H1 (cell line): ENCODE measurements at places on chromosomes 3 and 15. TPM values are rescaled to one million over a fixed set of nuclear protein-coding genes. Genes with fewer than 3 reads are reported as not detected.

The RAB11A gene
- polyA plus RNA-seq: 141 and 211 TPM in 2 replicates

The SI gene
- polyA plus RNA-seq: not detected in 2 replicates

The EPB42 gene
- not detected in 2 replicates for polyA plus RNA-seq

The SEMA3F gene
- 20.3 and 36.0 TPM in 2 replicates for polyA plus RNA-seq

The SPESP1 gene
- not detected in 2 replicates for polyA plus RNA-seq

The GOLGA6B gene
- polyA plus RNA-seq: 0.06 and 0.09 TPM in 2 replicates

The TEX55 gene
- polyA plus RNA-seq: not detected in 2 replicates

The WDR93 gene
- 0.03 and 0.08 TPM in 2 replicates for polyA plus RNA-seq

The B2M gene
- polyA plus RNA-seq: 380 and 907 TPM in 2 replicates

The SHISA5 gene
- 315 and 422 TPM in 2 replicates for polyA plus RNA-seq

The CNBP gene
- 230 and 315 TPM in 2 replicates for polyA plus RNA-seq

The LSAMP gene
- polyA plus RNA-seq: 1.8 and 2.0 TPM in 2 replicates

The CLDN16 gene
- 0.02 TPM in 1 of 2 replicates, not detected in the other for polyA plus RNA-seq

The DAPK2 gene
- 1.8 and 2.4 TPM in 2 replicates for polyA plus RNA-seq

The ARID3B gene
- 81.0 and 102 TPM in 2 replicates for polyA plus RNA-seq

The CMTM8 gene
- 19.5 and 22.4 TPM in 2 replicates for polyA plus RNA-seq

The XPC gene
- polyA plus RNA-seq: 8.8 and 13.0 TPM in 2 replicates

The EPHA3 gene
- 0.08 and 0.09 TPM in 2 replicates for polyA plus RNA-seq

The SUSD5 gene
- polyA plus RNA-seq: 0.92 and 1.5 TPM in 2 replicates

The CCDC191 gene
- 0.42 and 0.65 TPM in 2 replicates for polyA plus RNA-seq

The CKMT1B gene
- 91.3 and 111 TPM in 2 replicates for polyA plus RNA-seq

The PPP1R14D gene
- not detected in 2 replicates for polyA plus RNA-seq

The CFAP44 gene
- 0.35 and 0.45 TPM in 2 replicates for polyA plus RNA-seq

The TRANK1 gene
- polyA plus RNA-seq: 2.9 and 3.9 TPM in 2 replicates

The ANKRD63 gene
- 0.16 and 0.18 TPM in 2 replicates for polyA plus RNA-seq

The PAK2 gene
- 8.5 and 13.1 TPM in 2 replicates for polyA plus RNA-seq

The SLC28A1 gene
- 0.03 and 0.09 TPM in 2 replicates for polyA plus RNA-seq

The SEC61A1 gene
- 115 and 133 TPM in 2 replicates for polyA plus RNA-seq

The BCL2A1 gene
- not detected in 2 replicates for polyA plus RNA-seq

The ALCAM gene
- 9.1 and 10.8 TPM in 2 replicates for polyA plus RNA-seq

The GOLGA8H gene
- polyA plus RNA-seq: 0.26 and 0.49 TPM in 2 replicates

The FOXB1 gene
- polyA plus RNA-seq: 0.92 and 2.7 TPM in 2 replicates

The FSIP1 gene
- 0.08 and 0.18 TPM in 2 replicates for polyA plus RNA-seq

The GRAMD2A gene
- polyA plus RNA-seq: 0.57 and 0.66 TPM in 2 replicates

The ZNF385D gene
- polyA plus RNA-seq: 5.8 and 5.9 TPM in 2 replicates

The CCR9 gene
- not detected in 2 replicates for polyA plus RNA-seq

The DTX3L gene
- 1.7 and 1.9 TPM in 2 replicates for polyA plus RNA-seq

The MGLL gene
- polyA plus RNA-seq: 0.05 and 0.24 TPM in 2 replicates

The LMAN1L gene
- polyA plus RNA-seq: not detected in 2 replicates

The SOX14 gene
- polyA plus RNA-seq: 0.03 TPM in 1 of 2 replicates, not detected in the other

The STRC gene
- 0.41 and 0.57 TPM in 2 replicates for polyA plus RNA-seq

The CHL1 gene
- polyA plus RNA-seq: 0.03 and 0.05 TPM in 2 replicates

The EPHB3 gene
- polyA plus RNA-seq: 0.41 and 0.82 TPM in 2 replicates

The IL17RB gene
- 13.3 and 24.6 TPM in 2 replicates for polyA plus RNA-seq

The FBXW12 gene
- polyA plus RNA-seq: 0.41 and 0.85 TPM in 2 replicates

The TPRG1 gene
- polyA plus RNA-seq: 0.11 and 0.47 TPM in 2 replicates

The ZNF80 gene
- not detected in 2 replicates for polyA plus RNA-seq

The GPR87 gene
- polyA plus RNA-seq: 0.05 and 0.06 TPM in 2 replicates
